ENCODE measurements at places on chromosomes 12 and 14. TPM values are rescaled to one million over a fixed set of nuclear protein-coding genes. Genes with fewer than 3 reads are reported as not detected.

- DNase-seq: no peak
Observed at GRCh38 chr14:105050551-105050897, 14.7 kb downstream of the GPR132 start.

DNA sequence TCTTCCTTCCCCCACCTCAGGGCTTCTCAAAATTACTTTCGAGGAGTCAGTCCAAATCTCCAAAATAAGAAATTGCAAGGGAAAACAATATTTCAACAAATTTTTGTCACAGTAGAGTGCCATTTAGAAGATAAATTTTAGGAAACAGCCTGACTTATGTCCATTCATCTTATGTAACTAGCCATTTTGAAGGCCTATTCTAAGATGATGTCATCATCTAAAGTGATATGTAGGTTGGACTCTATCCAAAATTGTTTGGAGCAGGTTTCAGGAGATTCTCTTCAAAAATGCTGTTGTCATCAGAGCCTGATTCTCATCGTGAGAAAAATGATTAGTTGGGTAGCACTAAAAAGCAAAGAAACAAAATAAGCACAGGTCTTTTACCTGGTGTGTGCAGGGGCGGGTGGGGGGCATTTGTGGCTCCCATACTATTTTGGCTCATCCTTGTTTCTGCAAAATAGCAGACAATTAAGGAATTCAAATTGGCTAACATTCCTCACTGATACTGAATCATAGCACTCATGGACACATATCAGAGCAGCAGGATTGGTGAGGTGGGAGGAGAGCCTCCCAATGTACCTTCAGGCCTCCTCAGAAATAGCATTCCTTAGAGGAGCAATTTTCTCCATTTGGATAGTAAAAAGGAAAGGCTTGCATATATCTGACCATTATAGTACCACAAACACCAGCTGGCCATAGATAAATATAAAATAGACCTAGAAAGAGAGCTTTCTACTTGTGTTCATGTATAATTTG is 360.9 kb upstream of the NAV3 start:
- no peak for DNase-seq

Gene FAM90A1
- not detected for total RNA-seq

Gene HOXC12
- total RNA-seq: not detected

Gene CLEC2B
- 25.0 TPM for total RNA-seq

- no peak for DNase-seq
Observed at GRCh38 chr12:107514887-107515445, 170.6 kb upstream of the PWP1 start.

DNA sequence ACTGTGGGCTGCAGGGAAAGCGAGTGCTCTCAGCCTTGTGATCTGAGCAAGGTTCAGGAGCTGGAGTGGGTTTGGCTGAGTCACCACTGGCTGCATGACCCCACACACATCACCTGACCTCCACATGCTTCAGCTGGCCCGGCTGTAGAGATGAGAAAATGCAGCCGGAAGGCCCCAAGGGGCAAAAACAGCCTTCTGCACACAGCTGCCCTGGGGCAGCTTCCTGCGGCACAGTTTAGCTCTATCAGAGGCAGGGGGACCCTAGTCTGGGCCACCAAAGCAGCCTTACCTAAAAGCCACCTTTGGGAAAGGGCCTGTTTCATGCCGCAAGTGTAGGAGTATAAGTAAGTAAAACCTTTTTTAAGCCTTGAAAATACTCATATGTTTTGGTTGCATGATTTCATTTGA is 123.3 kb downstream of the SSPN start:
- peak; percentile 73 for DNase-seq

Gene PTGER2
- total RNA-seq: 1.5 TPM

GRCh38 chr12:131835616-131836171 is 7.5 kb downstream of the MMP17 start:
- DNase-seq: no peak

Gene REP15
- 1.4 TPM for total RNA-seq

DNA sequence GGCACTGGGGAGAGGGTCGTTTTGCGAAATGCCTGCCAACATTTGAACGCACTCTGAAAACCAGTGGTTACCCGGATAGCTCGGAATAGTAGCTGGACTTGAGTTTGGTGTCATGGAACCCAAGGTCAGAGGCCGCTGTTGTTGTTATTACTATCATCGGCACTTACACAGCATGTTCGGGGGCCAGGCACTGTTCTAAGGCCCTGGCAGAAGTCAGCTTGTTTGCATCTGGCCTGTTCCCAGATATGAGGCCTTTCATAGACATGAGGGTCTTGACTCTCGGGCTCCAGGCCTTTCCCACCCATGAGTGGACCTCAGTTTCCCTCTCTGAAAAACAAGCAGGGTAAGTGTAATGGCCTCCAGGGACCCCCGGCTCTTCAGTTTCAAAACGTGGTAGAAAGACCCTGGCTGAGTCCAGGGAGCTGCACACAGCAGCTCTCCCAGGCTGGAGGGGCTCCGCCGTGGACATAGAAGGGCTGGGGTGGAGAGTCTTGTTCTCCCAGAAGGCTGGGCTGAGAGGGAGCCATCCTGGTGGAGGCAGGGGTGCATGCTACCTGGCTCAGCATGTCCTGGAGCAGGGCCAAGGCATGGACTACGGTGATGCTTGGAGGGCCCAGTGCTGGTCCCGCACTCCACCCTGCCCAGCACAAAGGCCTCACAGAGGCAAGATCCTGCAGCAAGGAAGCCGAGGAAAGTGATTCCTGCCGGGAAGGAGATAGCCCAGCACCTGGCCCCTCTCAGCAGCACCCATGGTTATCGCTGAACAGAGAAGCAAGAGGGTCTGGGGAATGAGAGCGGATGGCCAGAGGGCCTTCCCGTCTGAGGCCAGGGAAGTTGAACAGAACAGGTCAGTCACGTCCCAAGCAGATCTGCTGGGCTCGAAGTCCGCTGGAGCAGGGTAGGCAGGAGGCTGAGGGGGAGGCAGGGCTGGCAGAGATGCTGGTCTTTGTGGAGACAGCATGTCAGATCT is 63.5 kb upstream of the C14orf180 start:
- DNase-seq: no peak

GRCh38 chr12:108112832-108113556 is 16.1 kb upstream of the WSCD2 start:
- DNase-seq: no peak

- no peak for DNase-seq
Observed at GRCh38 chr12:112498580-112498979, 79.8 kb downstream of the PTPN11 start.

GRCh38 chr12:41983394-41983793 is 161.3 kb downstream of the GXYLT1 start:
- no peak for DNase-seq

- no peak for DNase-seq
Observed at GRCh38 chr14:100341301-100342031, 18.3 kb downstream of the SLC25A47 start.

Gene CCDC196
- not detected for total RNA-seq

Gene TAS2R8
- total RNA-seq: 0.49 TPM

Measured in uterus (tissue), 4 donors.